ENCODE measurements at places on chromosomes 6 and 20.

DNA sequence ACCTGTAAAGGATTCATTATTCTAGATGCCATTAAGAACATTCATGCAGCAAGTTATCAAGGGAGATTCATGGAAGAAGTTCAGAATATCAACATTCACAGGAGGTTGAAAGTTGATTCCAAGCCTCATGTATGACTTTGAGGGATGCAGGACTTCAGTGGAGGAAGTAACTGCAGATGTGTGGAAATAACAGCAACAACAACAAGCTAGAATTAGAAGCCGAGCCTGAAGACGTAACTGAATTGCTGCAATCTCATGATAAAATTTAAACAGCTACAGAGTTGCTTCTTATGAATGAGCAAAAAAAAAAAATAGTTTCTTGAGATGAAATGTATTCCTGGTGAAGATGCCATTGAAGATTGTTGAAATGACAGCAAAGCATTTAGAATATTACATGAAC, 73.3 kb upstream of the NXT1 start:
- no peak for DNase-seq

GRCh38 chr6:166162599-166163342, 4.9 kb downstream of the TBXT start:
- DNase-seq, result peak; percentile 26

DNA sequence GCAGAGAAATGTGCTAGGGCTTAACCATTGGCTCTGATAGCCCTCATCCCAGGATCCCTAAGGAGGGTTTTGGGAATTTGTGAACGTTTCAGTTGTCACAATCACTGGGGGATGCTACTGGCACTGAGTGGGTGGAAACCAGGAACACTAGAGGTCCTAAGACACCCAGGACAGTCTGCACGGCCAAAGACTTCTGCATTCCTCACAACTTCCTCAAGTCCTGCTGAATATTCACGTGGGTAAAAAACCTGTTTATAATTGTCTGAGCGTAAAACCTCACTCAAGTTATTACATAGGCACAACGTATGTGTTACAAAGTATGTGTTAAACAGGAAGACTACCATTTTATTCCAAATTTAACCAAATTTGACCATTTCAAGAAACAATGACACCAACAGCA, 52.4 kb downstream of the GMDS start:
- DNase-seq, result no peak

GRCh38 chr6:29146179-29146578, 24.5 kb upstream of the OR2J2 start:
- no peak for DNase-seq

- DNase-seq, result no peak
These were observed 231.1 kb downstream of the SOX4 start for GRCh38 chr6:21824431-21825177.

- DNase-seq, result no peak
These were observed 457.2 kb downstream of the KIF16B start for GRCh38 chr20:16115911-16116552.

Measured in stimulated activated CD4-positive, alpha-beta T cell treated with anti-CD3 and anti-CD28 coated beads, Interleukin-1b, Interleukin-23, amount 100 ng/mL, for 24 hours (primary cell).